ENCODE measurements at places on chromosomes 2 and 18.

- no peaks in the 10 kb centered on the region for H3K27me3 ChIP-seq
- no peaks in the 10 kb centered on the region for H3K4me1 ChIP-seq
- no peak overlapping the region for H3K27ac ChIP-seq
- DNase-seq, result no peak
- H3K4me3 ChIP-seq, result no peak overlapping the region
Measured at GRCh38 chr2:17583166-17583565, 42.7 kb downstream of the VSNL1 start.

DNA sequence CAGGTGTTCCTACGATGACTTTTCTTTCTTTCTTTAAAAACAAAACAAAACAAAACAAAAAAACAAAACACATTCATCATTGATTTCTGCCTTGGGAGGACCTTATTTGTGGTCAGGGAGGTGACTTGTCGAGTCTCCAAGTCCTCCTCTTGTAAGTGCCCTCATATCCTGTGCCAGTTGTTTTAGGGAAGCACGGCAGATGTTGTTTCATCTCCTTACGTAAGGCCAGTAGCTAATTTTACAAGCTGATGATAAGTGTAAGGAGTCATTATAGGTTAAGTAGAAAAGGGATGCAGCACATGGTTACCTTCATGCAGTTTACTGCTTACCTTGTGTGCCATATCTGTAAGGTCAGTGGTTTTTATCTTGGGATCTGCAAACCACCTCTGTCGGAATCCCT lies 52.2 kb downstream of the MRPS9 start:
- H3K4me1 ChIP-seq, result no peaks in the 10 kb centered on the region
- no peak for DNase-seq
- H3K36me3 ChIP-seq, result peaks cover 28% of the 10 kb centered on the region

DNA sequence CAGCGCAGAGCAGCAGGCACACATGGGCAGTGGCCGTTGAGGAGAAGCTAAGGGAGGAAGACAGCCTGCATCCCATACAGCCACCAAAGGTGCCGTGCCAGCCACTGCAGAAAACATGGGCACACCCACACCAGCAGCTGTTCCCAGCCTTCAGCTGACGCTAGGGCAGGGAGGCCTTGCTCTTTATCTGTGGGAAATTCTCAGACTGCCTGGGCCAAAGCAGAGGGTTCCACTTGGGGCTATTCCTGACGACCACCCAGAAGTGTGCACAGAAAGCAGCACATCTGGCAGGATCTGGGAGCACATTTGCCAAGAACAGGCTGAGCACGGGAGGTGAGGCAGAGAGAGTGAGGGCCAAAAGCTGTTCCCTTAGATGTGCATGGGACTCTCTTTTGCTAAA lies 101.3 kb upstream of the SOX11 start:
- H3K4me3 ChIP-seq, result no peak overlapping the region
- no peak for DNase-seq
- H3K4me1 ChIP-seq, result no peaks in the 10 kb centered on the region
- no peak overlapping the region for H3K27ac ChIP-seq

DNA sequence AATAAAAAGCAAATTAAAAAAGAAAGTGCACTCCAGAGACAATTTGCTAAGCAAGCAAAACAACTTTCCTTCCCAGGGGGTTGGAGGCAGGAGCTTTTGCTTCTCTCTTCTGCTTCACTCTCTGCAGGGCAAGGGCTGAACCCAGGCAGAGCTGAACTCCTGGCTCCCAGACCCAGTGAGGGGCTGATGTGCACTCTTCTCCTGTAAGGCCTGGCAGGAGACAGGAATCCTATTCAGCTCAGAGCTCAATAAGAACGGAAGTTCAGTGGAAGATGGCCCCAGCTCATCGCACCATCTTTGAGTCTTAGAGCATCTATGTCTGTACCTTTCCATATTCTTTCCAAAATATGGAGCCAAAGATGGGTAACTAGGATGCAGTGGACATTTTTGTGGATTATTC lies 29.1 kb downstream of the CIB4 start:
- peaks cover 52% of the 10 kb centered on the region for H3K4me1 ChIP-seq
- H3K27me3 ChIP-seq, result no peaks in the 10 kb centered on the region
- no peaks in the 10 kb centered on the region for H3K36me3 ChIP-seq
- no peak overlapping the region for H3K27ac ChIP-seq
- DNase-seq, result no peak

- no peaks in the 10 kb centered on the region for H3K27me3 ChIP-seq
- no peak overlapping the region for H3K4me3 ChIP-seq
- no peak for DNase-seq
- H3K4me1 ChIP-seq, result peaks cover 6% of the 10 kb centered on the region
- H3K36me3 ChIP-seq, result no peaks in the 10 kb centered on the region
Measured at GRCh38 chr2:229083606-229084340, 187.3 kb downstream of the PID1 start.

DNA sequence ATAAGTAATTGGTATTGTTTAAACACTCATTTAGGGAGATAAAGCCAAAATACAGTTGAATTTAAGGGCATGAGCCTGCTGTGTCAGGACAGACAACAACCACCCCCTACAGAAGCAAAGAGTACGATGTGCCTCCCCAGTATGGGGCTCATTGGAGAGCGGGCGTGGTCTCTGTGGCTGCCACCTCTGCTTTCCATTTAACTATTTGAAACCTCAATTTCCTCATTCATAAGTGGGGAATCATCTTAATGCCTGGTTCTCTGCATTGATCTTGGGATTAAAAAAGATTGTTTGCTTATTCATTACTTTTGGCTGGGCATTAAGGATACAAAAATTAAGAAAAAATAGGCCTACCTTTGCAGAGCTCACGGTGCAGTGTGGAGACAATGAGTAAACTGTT lies 21.4 kb downstream of the KCNS3 start:
- no peaks in the 10 kb centered on the region for H3K4me1 ChIP-seq
- H3K4me3 ChIP-seq, result no peak overlapping the region
- DNase-seq, result no peak

- H3K36me3 ChIP-seq, result no peaks in the 10 kb centered on the region
- DNase-seq, result no peak
- no peak overlapping the region for H3K4me3 ChIP-seq
- H3K4me1 ChIP-seq, result no peaks in the 10 kb centered on the region
- no peak overlapping the region for H3K27ac ChIP-seq
Measured at GRCh38 chr2:62349788-62350187, 153.9 kb downstream of the B3GNT2 start.

DNA sequence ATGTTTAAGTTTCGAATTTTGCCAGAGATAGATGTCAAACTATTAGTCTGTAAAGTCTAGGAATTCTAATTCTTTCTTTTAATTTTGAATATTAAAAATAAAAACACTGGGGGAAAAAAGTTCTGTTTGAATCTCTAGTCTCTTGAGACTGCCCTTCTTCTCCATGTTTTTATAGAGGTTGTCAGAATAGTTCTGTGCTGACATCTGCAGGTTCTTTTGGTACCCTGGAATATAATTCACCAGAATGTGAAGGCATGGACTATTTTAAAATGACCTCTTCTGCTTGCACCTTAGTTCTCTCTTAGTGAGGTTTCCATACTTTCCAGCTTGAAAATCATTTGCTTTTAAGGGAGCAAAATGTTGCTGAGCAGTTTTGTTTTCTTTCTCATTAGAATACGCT lies 121.0 kb upstream of the MSTN start:
- H3K27me3 ChIP-seq, result no peaks in the 10 kb centered on the region
- H3K4me3 ChIP-seq, result no peak overlapping the region
- no peaks in the 10 kb centered on the region for H3K36me3 ChIP-seq
- peaks cover 10% of the 10 kb centered on the region for H3K4me1 ChIP-seq
- no peak for DNase-seq

DNA sequence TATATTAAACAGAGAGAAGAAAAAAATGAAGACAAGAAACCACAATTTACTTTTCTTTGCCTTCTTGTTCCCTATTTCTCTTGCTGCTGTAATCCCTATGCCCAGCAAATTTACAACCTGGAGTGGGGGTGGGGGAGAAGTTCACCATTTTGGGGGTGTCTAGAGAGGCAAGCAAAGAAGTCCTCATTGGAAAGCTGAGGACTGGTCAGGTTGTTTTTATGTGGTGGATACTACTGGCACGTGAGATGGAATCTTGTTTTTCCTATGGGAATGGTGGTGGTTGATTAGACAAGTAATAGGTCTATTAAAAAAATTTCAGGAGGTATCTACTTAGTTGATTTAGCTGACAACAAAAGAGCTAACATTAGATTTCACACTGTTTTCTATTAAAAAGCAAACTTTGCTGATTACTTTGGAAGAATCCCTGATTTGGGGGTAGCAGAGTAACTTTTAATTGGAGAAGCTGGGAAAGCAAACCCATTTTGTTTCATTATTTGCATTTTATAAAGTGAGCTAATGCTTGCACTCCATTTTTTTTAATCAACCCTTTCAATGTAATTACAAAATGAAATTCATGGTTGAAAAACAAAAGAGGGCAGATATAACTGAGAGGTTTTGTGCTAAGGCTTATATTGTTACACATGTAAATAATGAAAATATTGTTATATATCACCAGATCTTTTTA lies 6.0 kb downstream of the POU3F3 start:
- H3K27ac ChIP-seq, result no peak overlapping the region
- H3K36me3 ChIP-seq, result no peaks in the 10 kb centered on the region
- DNase-seq, result no peak
- H3K4me3 ChIP-seq, result no peak overlapping the region

DNA sequence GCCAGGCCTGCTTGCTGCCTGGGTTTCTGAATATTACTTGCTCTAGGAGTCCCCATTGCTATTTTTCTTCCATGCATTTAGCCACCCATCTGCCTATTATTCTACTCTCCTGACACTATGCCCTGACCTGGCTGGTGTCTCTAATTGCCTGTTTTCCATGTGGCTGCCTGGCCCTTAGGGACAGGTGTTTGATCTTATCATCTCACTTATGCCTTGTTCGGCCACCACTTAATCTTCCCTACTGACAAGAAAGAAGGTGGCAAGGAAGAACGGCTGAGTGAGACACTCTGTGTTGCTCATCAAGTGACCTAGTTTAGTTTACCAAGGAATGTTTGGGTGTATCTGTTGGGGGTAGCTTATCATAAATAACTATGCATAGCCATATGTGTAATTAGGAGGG lies 50.4 kb upstream of the RAPH1 start:
- no peak overlapping the region for H3K27ac ChIP-seq
- H3K36me3 ChIP-seq, result no peaks in the 10 kb centered on the region
- H3K4me3 ChIP-seq, result no peak overlapping the region
- H3K4me1 ChIP-seq, result peaks cover 19% of the 10 kb centered on the region
- DNase-seq, result no peak
- no peaks in the 10 kb centered on the region for H3K27me3 ChIP-seq

GRCh38 chr2:217978536-217979150 lies 24.2 kb downstream of the TNS1 start:
- DNase-seq, result peak; percentile 72
- peaks cover 36% of the 10 kb centered on the region for H3K4me1 ChIP-seq
- H3K4me3 ChIP-seq, result peak overlapping the region; percentile 60
- H3K27ac ChIP-seq, result peak overlapping the region; percentile 60

- no peak overlapping the region for H3K4me3 ChIP-seq
- H3K36me3 ChIP-seq, result no peaks in the 10 kb centered on the region
- no peaks in the 10 kb centered on the region for H3K4me1 ChIP-seq
- no peaks in the 10 kb centered on the region for H3K27me3 ChIP-seq
- no peak overlapping the region for H3K27ac ChIP-seq
Measured at GRCh38 chr2:86632672-86633071, 9.0 kb upstream of the RNF103 start.

- peaks cover 3% of the 10 kb centered on the region for H3K4me1 ChIP-seq
- H3K27me3 ChIP-seq, result no peaks in the 10 kb centered on the region
- H3K4me3 ChIP-seq, result no peak overlapping the region
- H3K27ac ChIP-seq, result no peak overlapping the region
- H3K36me3 ChIP-seq, result no peaks in the 10 kb centered on the region
Measured at GRCh38 chr2:30978854-30979253, 159.4 kb downstream of the GALNT14 start.

- DNase-seq, result no peak
- no peaks in the 10 kb centered on the region for H3K36me3 ChIP-seq
- no peaks in the 10 kb centered on the region for H3K27me3 ChIP-seq
- H3K4me1 ChIP-seq, result no peaks in the 10 kb centered on the region
Measured at GRCh38 chr18:66674286-66674685, 70.4 kb upstream of the CDH19 start.

DNA sequence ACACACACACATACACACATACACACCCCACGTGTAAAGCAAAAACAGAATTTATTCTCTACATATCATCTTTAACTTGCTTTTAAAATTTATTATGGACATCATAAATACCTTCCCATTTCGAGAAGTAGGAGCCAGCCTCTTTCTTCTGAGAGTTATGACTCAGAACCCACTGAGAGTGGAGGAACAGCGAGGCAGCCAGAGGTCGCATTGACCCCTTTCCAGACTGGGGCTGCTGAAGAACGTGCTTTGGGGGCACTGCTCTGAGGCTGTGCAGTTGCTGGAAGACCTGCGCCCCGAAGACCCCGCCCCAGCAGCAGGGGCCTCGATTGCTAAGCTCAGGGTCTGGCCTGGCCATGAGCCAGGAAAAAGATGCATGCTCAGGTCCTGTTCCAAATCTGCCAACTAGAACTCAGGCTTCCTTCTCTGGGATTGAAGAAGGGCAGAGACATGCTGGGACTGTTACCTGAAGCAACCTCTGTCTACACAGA lies 133.8 kb upstream of the TWIST2 start:
- H3K36me3 ChIP-seq, result no peaks in the 10 kb centered on the region
- H3K27me3 ChIP-seq, result peaks cover 7% of the 10 kb centered on the region
- no peak overlapping the region for H3K4me3 ChIP-seq
- no peak overlapping the region for H3K27ac ChIP-seq
- DNase-seq, result no peak

- no peak for DNase-seq
- no peaks in the 10 kb centered on the region for H3K27me3 ChIP-seq
- H3K27ac ChIP-seq, result no peak overlapping the region
- no peaks in the 10 kb centered on the region for H3K4me1 ChIP-seq
- H3K36me3 ChIP-seq, result no peaks in the 10 kb centered on the region
Measured at GRCh38 chr2:58908501-58909154, 667.5 kb upstream of the FANCL start.

GRCh38 chr2:166516712-166517303 lies 22.8 kb upstream of the SCN7A start:
- DNase-seq, result peak; percentile 21
- H3K36me3 ChIP-seq, result no peaks in the 10 kb centered on the region
- H3K27ac ChIP-seq, result no peak overlapping the region
- no peaks in the 10 kb centered on the region for H3K27me3 ChIP-seq

DNA sequence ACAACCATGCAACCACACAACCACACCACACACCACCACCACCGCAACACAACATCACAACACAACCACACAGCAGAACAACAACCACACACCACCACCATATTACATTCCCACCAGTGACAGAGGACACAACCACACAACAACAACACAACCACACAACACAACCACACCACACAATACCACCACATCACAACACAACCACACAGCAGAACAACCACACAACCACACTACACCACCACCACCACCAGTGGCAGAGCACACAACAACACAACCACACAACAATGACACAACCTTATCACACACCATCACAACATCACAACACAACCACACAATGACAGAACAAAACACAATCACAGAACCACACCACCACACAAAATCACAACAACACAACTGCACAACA lies 313.0 kb upstream of the MYT1L start:
- no peak for DNase-seq
- H3K27me3 ChIP-seq, result peaks cover 4% of the 10 kb centered on the region
- no peaks in the 10 kb centered on the region for H3K36me3 ChIP-seq
- H3K27ac ChIP-seq, result no peak overlapping the region
- no peaks in the 10 kb centered on the region for H3K4me1 ChIP-seq

- no peak for DNase-seq
- no peak overlapping the region for H3K4me3 ChIP-seq
- H3K36me3 ChIP-seq, result peaks cover 25% of the 10 kb centered on the region
- no peak overlapping the region for H3K27ac ChIP-seq
Measured at GRCh38 chr2:85302121-85302520, 25.7 kb downstream of the TGOLN2 start.
